ENCODE measurements at places on chromosomes 7 and 10.

- DNase-seq = no peak
Measured at GRCh38 chr7:28512668-28513440, 100.5 kb downstream of the CREB5 start.

DNA sequence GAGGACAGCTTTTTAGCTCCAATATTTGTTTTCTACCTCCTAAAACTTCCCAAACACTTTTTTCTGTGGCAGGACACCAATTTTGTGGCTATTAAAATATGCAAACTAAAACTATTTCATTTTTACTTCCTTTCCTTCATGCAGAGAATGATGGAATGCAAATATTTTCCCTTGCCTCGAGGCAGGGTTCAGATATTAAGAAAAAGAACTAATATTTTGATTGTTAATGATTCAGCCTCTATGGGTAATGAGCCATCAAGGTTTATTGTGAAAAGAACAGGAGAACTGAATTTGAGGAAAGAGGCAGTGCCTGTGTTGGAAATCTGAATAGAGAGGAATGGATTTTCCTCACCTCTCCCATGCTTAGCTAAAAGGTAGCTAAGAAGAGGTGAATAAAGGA is 43.1 kb upstream of the CASD1 start:
- DNase-seq = no peak

DNA sequence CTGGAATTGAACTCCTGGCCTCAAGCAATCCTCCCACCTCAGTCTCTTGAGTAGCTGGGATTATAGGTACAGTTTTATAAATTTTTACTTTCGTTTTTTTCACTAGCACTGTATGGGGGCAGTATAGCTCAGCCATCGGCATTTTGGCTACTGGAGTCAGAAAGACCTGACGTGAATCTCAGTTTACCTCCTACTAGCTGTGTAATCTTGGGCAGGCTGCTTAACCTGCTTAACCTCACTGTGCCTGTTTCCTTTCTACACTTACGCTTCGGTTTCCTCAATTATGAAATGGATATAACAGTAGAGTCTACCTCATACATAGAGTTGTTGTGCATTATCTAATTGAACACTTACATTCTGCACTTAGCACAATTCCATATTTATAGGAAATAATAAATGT is 16.7 kb downstream of the STN1 start:
- no peak for DNase-seq

- DNase-seq = peak; percentile 60
Measured at GRCh38 chr10:110357252-110357780, 52.6 kb upstream of the SMNDC1 start.

- DNase-seq = no peak
Measured at GRCh38 chr10:114320249-114321116, 81.4 kb downstream of the VWA2 start.

GRCh38 chr10:89861584-89862301 is 160.4 kb downstream of the KIF20B start:
- no peak for DNase-seq

DNA sequence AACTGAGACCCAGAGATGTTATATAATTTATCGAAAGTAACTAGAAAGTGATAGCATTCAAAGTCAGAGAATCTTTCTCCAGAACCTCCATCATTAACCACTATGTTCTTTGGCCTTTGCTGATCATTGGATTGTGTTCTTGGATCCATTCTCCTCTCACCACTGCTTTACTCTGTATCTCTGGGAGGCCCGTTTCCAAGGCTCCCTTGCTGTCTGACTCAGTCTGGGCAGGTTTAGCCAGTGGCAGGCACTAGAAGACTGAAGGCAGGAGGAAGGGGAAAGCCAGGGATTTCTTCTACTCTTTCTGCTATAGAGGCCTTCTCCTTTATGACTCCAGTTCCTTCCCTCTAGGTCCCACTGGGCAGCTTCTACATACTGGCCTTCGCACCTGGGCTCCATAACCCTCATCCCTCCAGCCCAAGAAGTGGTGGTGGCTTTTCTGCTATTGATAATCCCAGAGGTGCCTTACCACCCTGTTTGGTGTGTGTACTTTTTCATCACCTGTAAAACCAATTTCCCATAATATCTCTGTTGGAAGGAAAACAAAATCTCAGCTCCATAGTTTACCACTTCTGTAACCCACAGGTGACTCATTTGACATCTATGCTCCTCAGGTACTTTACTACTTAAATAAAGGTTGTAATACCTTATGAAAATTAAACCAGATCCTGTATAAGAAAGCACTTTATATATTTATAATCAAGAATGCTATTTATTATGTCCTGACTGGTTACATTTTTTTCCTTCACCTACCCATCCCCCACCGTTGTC is 36.0 kb downstream of the BCAP29 start:
- DNase-seq = no peak

DNA sequence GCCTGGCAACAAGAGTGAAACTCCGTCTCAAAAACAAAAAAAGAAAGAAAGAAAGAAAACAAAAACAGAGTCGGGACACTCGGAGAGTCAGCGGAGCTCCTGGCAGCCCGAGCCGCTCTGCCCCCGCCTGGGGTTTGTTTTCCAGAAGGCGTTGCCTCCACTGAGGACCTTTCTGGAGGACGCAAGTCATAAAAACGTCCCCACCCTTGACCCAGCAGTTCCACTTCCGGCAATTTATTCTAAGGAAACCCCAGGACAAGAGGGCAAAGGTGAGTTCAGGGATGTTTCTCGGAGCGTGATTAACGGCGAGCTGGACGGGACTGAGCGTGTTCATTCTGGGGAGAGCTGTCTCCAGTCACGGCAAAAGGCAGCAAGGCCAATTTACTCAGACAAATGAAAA is 27.0 kb upstream of the SUN1 start:
- DNase-seq = no peak

DNA sequence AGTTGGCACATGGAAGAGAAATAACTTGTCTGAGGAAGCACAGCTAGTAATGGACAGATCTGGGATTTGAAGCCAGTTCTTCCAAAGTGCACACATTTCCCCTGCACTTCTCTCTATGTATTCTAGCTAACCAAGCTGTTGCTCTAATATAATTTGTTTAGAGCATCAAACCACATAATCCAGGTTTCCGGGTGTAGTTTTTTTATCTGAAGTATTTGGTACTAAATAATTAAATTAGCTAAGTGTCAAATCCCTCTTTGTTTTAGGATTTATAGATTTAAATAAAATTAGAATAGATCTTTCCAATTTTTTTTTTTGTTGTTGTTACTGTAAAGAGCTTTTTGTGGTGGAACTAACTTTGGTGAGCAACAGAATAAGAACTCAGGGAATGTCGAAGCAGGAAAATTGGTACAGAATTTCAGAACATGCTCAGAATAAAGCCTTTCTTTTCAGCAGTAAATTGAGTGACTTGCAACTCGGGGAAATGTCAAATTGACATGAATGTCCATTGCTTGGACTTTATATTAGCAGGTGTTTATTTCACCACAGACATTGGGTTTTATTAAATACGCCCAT is 33.7 kb downstream of the CAMK1D start:
- no peak for DNase-seq

DNA sequence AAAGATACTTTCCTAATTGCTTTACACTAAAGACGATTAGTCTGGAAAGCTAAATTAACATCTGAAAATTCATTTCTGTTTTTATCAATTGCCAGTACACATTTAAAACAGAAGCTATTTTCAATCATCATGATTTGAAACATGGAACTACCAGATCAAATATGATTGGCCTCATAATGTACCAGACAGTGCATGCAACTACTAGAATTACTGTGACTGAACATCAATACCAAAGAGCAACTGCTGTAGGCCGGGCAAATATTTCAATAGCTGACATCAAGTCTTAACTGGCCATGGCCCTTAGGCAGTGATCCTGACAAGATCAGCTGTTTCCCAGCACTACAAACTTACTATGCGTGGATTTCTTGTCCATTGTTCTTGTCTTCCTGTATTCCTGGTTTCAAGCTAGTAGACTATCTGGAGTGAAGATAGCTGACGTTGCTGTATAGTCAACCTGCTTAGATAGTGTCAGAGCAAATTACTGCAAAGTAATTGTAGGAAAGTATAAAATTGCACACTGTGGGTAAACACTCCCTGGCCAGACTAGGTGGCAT is 21.7 kb upstream of the WNT16 start:
- DNase-seq = no peak

DNA sequence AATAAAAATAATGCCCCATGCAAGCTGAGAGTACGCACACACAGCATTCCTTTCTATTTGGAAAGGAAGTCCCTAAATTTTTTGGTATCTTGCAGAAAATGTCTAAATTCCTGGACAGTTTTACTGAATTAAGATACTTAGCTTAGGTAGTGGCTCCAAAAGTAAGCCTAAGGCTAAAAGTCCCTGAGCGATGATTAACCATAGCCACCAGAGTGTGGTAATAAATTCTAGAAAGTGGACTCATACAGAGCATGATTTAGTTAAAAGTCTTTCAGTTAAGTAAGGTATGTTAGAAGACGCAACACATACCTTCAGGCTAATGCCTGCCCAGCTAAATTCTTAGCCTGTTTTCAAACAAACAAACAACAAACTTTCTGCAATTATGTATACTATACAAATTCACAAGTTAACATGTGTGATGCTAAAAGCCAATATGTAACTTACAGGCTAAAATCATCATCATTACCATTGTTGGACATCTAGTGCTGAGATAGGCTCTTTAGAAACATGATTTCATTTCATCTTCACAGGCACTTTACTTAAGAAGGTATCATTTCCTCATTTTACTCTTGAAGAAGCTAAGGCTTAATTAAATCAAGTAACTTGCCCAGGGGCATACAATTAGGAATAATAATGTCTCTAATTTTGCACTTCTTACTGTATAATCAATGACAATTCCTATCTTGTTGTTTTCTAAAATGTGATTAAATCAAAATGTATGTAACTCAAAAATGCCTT is 261.4 kb upstream of the YAE1 start:
- no peak for DNase-seq

- DNase-seq = no peak
Measured at GRCh38 chr7:143898810-143899209, 3.2 kb downstream of the TCAF1 start.

- DNase-seq = no peak
Measured at GRCh38 chr10:92119340-92119739, 171.5 kb downstream of the CPEB3 start.

DNA sequence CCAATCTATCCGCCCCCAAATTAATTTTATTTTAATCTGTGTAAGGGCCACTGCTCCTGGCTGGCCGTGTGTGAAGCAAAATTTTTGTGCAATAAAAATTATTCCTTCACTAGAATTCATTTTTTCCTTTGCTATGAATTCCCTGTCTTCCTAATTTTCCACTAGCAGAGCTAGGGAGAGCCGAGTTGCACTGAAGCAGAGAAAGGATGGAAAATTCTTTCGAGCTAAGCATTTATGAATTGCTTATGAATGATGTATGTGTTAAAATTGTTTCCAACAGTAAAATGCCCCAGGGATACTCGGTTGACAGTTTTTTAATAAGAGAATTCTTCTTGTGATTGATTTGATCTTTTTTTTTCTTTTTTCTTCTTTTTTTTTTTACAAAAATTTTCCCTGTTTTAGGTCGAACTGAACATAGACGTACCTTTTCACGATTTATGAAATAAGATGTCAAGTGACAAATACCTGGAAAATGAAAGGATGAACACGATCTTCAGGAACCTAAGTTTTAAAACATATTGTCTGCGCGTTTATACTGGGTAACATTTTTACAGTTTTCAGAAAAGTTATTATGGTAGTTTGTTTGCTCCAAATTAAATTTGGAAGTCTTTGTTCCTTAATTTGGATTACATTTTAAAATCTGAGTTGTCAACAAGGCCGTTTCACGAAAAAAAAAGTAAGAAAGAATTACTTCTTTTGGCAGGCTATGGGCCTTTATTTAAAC is 288.8 kb upstream of the NFE2L3 start:
- DNase-seq = no peak

DNA sequence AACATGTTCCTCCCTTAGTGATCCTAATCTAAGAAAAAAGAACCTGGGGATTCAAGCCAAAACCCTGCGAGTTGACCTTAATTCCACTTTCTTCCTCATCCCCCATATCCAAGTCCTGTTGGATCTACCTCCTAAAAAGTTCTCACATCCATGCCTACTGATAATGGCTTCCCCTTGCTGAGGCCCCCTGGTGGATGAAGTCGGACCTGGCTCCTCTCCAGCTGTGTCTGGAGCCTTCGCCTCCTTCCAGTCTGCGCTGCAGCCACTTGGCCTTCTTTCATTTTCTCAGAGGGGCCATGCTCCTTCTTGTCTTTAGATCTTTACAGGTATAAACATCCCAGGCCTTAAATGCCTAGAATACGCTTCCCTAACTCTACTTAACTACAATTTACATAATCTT is 8.1 kb downstream of the PDE1C start:
- DNase-seq = no peak

- DNase-seq = no peak
Measured at GRCh38 chr7:46080595-46081159, 159.6 kb upstream of the IGFBP3 start.

GRCh38 chr10:117497736-117498135 is 44.8 kb upstream of the EMX2 start:
- no peak for DNase-seq

DNA sequence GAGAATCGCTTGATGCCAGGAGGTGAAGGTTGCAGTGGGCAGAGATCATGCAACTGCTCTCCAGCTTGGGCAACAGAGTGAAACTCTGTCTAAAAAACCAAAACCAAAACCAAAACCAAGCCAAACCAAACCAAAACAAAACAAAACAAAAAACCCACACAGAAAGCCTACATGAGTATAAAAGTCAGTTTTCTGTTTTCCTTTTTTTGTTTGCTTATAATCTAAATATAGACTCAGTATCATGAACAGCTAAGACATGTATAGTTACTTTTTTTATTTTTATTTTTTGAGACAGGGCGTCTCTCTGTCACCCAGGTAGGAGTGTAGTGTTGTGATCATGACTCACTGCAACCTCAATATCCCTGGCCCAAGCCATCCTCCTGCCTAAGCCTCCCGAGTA is 16.8 kb upstream of the MTPN start:
- DNase-seq = no peak

DNA sequence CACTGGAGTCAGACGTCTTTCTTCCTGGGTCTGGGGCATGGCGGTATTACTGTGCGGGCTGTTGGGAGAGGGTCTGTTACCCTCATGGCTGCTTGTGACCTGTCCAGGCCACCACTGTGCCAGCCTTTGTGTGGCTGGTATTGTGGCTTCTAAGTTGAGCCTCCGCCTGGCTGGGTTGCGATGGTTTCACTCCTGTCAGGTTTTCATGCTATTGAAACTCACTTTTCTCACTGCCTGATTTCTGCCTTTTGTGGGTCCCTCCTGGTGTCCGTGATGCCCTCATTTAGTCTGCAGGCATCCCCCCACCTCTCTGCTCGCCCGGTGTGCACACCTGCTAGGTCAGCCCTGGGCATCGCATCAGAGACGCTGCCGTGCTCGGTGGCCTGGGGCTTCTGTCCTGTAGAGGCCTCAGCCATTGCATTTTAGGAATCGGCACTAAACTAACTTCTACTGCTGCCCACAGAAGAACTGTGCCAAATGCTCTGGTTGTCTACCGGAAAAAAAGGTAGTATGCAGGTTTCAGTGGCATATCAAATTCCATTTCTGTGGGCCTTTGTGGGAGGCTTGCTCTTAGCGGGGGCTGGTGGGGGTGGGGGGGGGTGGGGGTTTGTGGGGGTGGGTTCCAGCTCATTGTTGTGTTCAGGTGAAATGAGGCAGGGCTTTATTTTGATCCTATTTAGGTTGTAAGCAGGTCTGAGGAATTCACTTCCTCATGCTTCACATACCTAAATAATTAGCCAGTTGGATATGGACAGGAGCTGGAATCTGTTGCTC is 64.3 kb downstream of the MGMT start:
- no peak for DNase-seq

- no peak for DNase-seq
Measured at GRCh38 chr10:123446449-123447156, 219.6 kb upstream of the GPR26 start.
